ENCODE measurements at places on chromosomes 3 and 15. TPM values are rescaled to one million over a fixed set of nuclear protein-coding genes. Genes with fewer than 3 reads are reported as not detected.

GRIP2 gene
- 2.7 TPM for total RNA-seq

FBXL22 gene
- 1.1 TPM for total RNA-seq

P2RY14 gene
- total RNA-seq = 0.16 TPM

PRTG gene
- total RNA-seq = 0.49 TPM

NECTIN3 gene
- 136 TPM for total RNA-seq

CCDC13 gene
- total RNA-seq = 0.16 TPM

BFSP2 gene
- total RNA-seq = not detected

PLSCR2 gene
- total RNA-seq = not detected

PPP1R14D gene
- total RNA-seq = not detected

ADGRG7 gene
- not detected for total RNA-seq

GHSR gene
- total RNA-seq = not detected

RPL4 gene
- total RNA-seq = 2,559 TPM

SEMA3B gene
- total RNA-seq = 4.6 TPM

ITPR1 gene
- 2.8 TPM for total RNA-seq

LRRC31 gene
- not detected for total RNA-seq

AMIGO3 gene
- total RNA-seq = 1.5 TPM

TERC gene
- 183 TPM for total RNA-seq

PLSCR5 gene
- not detected for total RNA-seq

ACP3 gene
- total RNA-seq = under 0.01 TPM

MON1A gene
- total RNA-seq = 15.4 TPM

TIMP4 gene
- 5.7 TPM for total RNA-seq

SUSD5 gene
- 16.1 TPM for total RNA-seq

MED12L gene
- total RNA-seq = 0.85 TPM

MCF2L2 gene
- total RNA-seq = 0.32 TPM

SLC22A14 gene
- total RNA-seq = 0.49 TPM
